ENCODE measurements at places on chromosomes 4 and X. TPM values are rescaled to one million over a fixed set of nuclear protein-coding genes. Genes with fewer than 3 reads are reported as not detected.
A peak's percentile ranks its signal among the peaks of the same experiment; 100 is the strongest.

DNA sequence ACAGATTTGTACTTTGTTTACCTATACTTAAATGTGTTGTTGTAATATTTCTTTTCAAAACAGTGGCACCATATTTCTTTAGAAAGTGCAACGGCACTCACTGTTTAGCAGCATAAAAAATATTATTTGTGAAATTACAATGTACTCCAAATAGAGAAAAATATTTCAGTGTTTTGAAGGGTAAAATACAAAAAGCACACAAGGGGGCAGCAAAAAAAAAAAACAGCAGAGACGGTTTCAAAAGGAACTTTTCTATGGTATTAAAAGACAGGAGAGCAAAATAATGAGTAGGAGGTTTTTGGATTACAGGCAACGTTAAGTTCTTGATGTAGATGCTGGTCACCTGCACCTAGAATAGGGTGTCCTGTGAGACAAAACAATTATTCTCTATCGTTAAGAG lies 2.0 kb downstream of the NUDT11 start:
- H3K4me1 ChIP-seq, result peaks cover 15% of the 10 kb centered on the region
- H3K36me3 ChIP-seq, result no peaks in the 10 kb centered on the region
- DNase-seq, result no peak
- peaks cover 20% of the 10 kb centered on the region for H3K27me3 ChIP-seq
- peak overlapping the region; percentile 74 for H3K4me3 ChIP-seq

The GDI1 gene
- total RNA-seq, result 76.5 TPM

DNA sequence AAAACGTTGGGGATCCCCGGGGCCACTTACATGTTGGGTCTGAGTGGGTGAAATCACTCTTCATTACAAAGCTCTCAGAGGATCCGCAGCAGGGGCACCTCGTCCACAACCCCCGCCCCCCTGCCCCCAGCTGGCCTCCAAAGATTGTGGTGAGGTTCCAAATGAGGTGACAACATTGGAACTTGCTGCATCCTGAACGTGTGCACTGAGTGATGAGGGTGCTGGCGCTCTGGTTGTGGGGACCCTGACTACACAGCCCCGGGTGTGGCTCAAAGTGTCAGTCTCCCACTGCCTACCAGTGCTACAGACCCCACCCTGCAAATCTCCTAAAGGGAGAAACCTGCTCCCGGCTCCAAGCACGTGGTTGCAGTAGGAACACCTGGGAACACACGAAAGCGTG lies 111.9 kb downstream of the PHKA2 start:
- no peaks in the 10 kb centered on the region for H3K36me3 ChIP-seq
- DNase-seq, result no peak
- no peak overlapping the region for H3K27ac ChIP-seq
- no peaks in the 10 kb centered on the region for H3K27me3 ChIP-seq
- H3K4me3 ChIP-seq, result no peak overlapping the region

The GAGE12J gene
- not detected for total RNA-seq

DNA sequence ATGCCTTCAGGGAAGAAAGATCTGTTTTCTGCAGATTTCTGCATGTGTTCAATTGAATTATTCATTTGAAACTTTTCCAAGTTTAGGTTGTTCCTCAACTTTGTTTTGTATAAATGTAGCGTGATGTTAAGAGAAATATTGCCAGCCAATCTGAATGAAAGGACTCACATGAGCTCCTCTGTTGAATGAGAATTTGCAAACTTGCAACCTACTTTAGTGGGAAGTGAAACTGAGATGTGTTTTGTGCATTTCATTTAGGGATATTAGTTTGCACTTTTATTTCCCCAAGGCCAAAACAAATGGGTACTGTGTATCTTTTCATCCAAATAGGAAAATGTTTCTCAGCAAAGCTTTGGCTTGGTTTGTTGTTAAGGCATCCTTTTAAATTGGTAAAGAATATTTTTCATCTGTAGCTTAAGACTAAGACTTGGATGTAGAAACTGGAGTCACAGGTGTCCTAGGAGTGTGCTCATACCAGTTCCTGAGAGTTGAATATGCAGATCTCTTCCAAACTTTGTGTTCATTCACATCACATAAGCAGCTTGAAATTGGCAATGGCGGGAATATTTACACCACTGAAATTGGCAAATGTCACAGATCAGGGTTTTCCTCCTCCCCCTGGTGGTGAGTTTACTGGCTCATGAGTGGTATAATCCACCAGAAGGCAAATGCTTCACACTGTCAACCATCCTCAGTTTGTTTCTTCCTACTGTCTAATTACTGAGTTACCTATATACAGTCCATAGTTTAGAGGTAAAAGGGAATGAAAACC lies 193.6 kb upstream of the BANK1 start:
- H3K4me1 ChIP-seq, result peaks cover 2% of the 10 kb centered on the region
- no peak overlapping the region for H3K27ac ChIP-seq
- no peak overlapping the region for H3K4me3 ChIP-seq

The PPP1R2C gene
- not detected for total RNA-seq

- peak overlapping the region; percentile 50 for H3K4me3 ChIP-seq
- no peak overlapping the region for H3K27ac ChIP-seq
- no peak for DNase-seq
- H3K36me3 ChIP-seq, result no peaks in the 10 kb centered on the region
- H3K27me3 ChIP-seq, result no peaks in the 10 kb centered on the region
Measured at GRCh38 chrX:129953881-129954280, 28.6 kb upstream of the BCORL1 start.

DNA sequence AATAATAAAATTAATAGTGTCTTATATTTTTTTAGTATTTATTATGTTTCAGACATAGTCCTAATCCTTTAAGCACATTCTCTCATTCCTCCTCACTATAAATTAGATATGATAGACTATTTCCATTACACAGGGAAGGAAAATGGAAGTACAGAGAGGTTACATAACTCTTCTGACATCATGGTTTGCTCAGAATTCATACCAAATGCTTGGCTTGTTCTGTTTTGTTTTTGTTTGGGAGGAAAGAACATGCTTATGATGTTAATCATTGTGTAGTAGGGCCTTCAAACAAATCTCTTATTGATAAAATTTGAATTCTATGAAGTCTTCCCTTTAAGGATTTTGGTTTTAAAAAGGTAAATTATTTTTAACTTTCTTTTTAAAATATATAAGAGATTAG lies 59.5 kb downstream of the RXFP1 start:
- peaks cover 5% of the 10 kb centered on the region for H3K27me3 ChIP-seq
- H3K4me1 ChIP-seq, result no peaks in the 10 kb centered on the region
- H3K4me3 ChIP-seq, result no peak overlapping the region
- H3K36me3 ChIP-seq, result no peaks in the 10 kb centered on the region

The CDS1 gene
- total RNA-seq, result 0.07 TPM

DNA sequence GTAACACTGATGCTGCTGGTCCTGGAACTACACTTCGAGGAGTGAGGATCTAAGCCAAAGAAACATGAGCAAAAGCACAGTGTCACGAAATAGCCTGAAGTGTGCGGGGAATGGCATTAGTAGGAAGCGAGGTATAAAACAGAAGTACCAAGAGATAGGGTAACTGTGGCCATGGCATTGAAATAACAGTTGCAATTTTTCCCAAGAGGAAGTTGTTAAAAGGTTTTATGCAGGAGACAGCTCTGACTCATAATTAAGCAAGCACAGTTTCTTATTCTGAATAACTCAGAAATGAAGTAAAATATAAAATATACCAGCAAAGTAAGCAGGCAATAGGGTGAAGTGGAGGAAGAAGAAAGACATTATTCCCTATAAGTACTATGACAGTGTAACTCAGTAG lies 90.3 kb upstream of the TMEM150C start:
- H3K4me1 ChIP-seq, result no peaks in the 10 kb centered on the region
- H3K27ac ChIP-seq, result no peak overlapping the region
- DNase-seq, result no peak
- H3K27me3 ChIP-seq, result no peaks in the 10 kb centered on the region

GRCh38 chr4:184282895-184283654 lies 65.4 kb upstream of the ENPP6 start:
- peak overlapping the region; percentile 34 for H3K4me3 ChIP-seq
- peaks cover 70% of the 10 kb centered on the region for H3K4me1 ChIP-seq
- peak; percentile 74 for DNase-seq
- no peaks in the 10 kb centered on the region for H3K27me3 ChIP-seq
- peaks cover 2% of the 10 kb centered on the region for H3K36me3 ChIP-seq

- no peaks in the 10 kb centered on the region for H3K4me1 ChIP-seq
- H3K27ac ChIP-seq, result no peak overlapping the region
- no peaks in the 10 kb centered on the region for H3K27me3 ChIP-seq
- no peaks in the 10 kb centered on the region for H3K36me3 ChIP-seq
- H3K4me3 ChIP-seq, result no peak overlapping the region
Measured at GRCh38 chr4:13921805-13922204, 294.3 kb upstream of the BOD1L1 start.

DNA sequence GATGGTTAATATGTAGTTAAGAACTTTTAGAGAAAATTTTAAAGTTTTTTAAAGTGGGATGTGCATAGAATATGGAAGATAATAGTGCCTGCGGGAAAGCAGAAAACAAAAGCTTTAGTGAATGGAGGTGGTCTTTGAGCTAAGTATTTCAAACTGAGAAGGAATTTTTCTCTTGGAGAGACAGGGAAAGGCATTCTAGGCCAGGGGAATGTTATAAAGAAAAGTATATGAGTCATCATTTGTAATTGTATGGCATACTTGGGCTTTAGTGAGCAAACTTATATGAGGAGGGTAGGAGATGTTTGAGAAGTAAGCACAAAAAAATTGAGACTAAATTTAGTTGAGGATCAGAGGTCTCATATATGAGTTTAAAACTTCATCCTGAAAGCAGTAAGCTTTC lies 467.0 kb downstream of the PPARGC1A start:
- H3K4me1 ChIP-seq, result no peaks in the 10 kb centered on the region
- H3K27me3 ChIP-seq, result no peaks in the 10 kb centered on the region
- DNase-seq, result no peak
- H3K27ac ChIP-seq, result no peak overlapping the region

- no peak overlapping the region for H3K4me3 ChIP-seq
- no peaks in the 10 kb centered on the region for H3K4me1 ChIP-seq
- H3K27me3 ChIP-seq, result peaks cover 10% of the 10 kb centered on the region
- DNase-seq, result no peak
- H3K36me3 ChIP-seq, result no peaks in the 10 kb centered on the region
Measured at GRCh38 chr4:163611784-163612445, 117.4 kb downstream of the TMA16 start.

DNA sequence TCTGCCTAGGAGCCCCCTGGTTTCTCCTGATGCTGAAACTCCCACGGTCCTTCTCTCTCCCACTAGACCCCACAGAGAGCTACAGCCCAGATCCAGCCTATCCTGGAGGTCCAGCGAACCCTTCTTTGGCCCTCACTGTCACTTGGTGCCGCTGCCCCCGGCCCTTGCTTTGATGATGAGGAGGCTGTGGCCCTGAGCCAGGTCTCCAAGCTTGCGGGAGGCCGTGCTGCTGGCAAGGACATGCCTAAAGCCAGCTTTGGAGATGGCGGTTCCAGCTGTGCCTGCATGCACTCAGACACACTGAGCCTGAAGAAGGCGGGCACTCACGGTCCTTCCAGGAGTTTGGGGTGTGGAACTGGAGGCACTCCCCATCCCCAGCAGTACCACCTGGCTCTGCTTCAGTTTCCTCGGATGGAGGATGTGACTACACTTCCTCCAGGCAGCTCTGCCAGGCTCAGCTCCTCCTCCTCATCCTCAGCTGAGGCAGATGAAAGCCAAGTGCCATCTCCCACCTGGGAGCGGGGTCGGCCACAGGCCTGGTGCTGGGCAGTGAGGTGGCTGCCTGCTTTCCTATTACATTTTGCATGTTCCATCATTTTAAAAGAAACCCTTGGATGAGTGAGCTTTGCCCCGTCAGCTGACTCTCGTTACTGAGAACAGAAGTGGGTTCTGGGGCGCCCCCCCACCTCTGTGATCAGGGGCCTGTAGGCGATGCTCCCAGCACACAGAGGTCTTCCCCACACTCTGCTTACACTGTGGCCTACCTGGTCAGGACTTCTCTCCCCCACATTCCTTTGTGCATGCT lies 9.0 kb downstream of the TNIP2 start:
- H3K27me3 ChIP-seq, result no peaks in the 10 kb centered on the region
- peaks cover 41% of the 10 kb centered on the region for H3K36me3 ChIP-seq
- no peak for DNase-seq
- H3K27ac ChIP-seq, result peak overlapping the region; percentile 86
- H3K4me3 ChIP-seq, result peak overlapping the region; percentile 52

- H3K27me3 ChIP-seq, result peaks cover 3% of the 10 kb centered on the region
- H3K4me3 ChIP-seq, result no peak overlapping the region
- H3K27ac ChIP-seq, result no peak overlapping the region
- no peaks in the 10 kb centered on the region for H3K36me3 ChIP-seq
- no peak for DNase-seq
Measured at GRCh38 chrX:17851874-17852273, 9.2 kb downstream of the RAI2 start.

DNA sequence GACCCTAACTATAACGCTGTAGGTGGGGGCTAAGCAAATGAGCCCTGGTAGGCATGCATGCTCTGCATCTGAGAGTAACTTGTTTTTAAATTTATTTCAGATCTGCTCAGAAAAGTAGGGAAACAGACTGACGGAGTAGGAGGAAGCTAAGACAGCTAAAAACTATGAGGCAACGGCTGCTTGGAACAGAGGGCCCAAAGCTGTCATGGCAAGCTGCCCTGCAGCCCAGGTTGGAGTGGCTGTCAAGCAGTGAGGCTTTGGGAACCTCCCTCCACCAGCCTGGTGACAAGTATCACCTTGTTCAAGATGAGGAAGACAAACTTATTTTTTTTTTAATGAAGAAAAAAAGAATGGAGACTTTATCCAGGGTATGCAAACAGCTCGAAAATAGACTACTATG lies 439.8 kb downstream of the NLGN4X start:
- H3K27me3 ChIP-seq, result no peaks in the 10 kb centered on the region
- no peak overlapping the region for H3K4me3 ChIP-seq
- no peaks in the 10 kb centered on the region for H3K36me3 ChIP-seq
- no peak for DNase-seq

DNA sequence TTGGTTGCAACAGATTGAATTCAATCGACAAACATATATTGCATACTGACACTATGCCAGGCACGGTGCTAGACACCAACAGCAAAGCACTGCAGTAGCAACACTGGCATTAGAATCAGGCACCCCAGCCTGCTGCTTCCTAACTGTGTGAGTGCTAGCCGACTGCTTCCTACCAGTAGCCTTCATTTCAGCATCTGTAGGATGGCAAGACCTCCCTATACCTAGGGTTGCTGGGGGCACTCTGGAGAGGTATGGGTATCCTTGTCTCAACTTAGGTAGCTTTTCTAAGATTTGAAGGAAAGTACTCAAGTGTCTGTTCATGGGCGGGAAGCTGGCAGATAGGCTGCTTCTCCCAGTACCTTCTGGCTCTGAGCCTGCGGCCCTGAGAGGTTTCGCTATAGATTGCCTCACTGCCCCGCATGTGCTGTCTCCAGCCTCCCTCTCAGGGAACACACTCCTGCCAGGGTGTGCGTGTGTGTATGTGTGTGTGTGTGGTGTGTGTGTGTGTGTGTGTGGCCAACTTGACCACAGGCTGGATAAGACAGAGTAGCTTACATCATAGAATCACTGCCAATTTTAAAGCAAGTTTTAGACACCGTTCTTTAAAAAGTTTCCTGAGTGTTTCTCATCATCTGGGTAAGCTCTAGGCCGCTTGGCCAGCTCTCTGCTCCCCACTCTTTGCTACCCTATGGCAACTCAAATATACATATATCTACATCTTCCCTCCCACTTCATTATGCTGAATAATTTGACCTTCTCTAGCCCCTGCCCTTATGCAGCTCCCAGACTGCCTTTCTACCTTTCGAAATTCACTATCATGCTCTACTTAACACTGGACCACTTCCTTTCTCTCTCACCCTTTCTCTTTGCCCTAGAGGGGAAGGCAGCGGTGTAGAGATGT lies 97.0 kb upstream of the PJA1 start:
- no peak overlapping the region for H3K27ac ChIP-seq
- no peaks in the 10 kb centered on the region for H3K36me3 ChIP-seq
- H3K4me3 ChIP-seq, result no peak overlapping the region
- H3K4me1 ChIP-seq, result no peaks in the 10 kb centered on the region

GRCh38 chr4:74168841-74169240 lies 10.9 kb downstream of the MTHFD2L start:
- H3K27ac ChIP-seq, result no peak overlapping the region
- no peak for DNase-seq
- H3K4me1 ChIP-seq, result peaks cover 17% of the 10 kb centered on the region
- H3K27me3 ChIP-seq, result no peaks in the 10 kb centered on the region
- H3K4me3 ChIP-seq, result no peak overlapping the region

The SATL1 gene
- not detected for total RNA-seq

All from activated CD8-positive, alpha-beta T cell treated with anti-CD3 and anti-CD28 coated beads for 36 hours (primary cell).